ENCODE measurements at places on chromosomes 7 and 10.

- no peak for DNase-seq
These were observed 191.9 kb downstream of the RPS24 start for GRCh38 chr10:78225594-78225993.

- peak; percentile 96 for DNase-seq
These were observed 38.4 kb downstream of the PTPRE start for GRCh38 chr10:127945341-127945758.

- DNase-seq: no peak
These were observed 21.8 kb upstream of the KIF5B start for GRCh38 chr10:32077896-32078485.

- DNase-seq: no peak
These were observed 98.1 kb downstream of the C10orf105 start for GRCh38 chr10:71621231-71622153.

DNA sequence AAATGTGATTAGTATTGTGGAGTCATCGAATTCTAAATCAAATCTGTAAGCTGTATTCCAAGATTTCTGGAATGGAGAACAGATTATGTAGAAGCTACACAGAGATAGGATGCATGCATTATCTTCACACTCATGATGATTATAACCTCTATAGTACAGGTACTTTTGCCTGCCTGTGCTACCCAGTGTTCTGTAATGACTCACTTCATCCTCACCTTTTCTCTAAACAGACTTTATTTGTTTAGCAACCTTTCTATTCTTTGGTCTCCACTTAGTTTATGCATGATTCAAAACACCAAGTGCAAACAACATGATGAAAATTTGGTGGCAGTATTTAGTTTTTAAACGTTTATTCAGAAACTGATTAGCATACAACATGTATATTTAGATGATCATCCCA lies 68.4 kb upstream of the PRPS1L1 start:
- no peak for DNase-seq

GRCh38 chr10:57825015-57825414 lies 442.7 kb downstream of the IPMK start:
- no peak for DNase-seq

DNA sequence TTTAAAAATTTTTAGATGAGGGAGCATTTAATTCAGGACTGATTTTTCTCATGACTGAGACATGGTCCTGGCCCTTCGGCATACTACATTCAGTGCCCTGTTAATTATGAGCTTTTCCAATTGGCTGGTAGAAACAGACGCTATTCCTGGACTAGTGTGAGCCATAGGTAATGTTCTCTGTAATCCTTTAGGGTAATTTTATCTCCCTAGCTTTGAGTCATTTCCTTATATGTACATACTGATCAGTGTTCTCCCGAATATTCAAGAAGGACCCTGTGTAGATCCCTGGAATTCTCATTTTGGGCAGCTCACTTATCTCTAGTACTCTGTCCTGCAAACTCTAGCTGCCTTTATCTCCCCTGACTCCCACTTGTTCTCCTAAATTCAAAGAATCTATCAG lies 92.6 kb upstream of the NPY start:
- no peak for DNase-seq

DNA sequence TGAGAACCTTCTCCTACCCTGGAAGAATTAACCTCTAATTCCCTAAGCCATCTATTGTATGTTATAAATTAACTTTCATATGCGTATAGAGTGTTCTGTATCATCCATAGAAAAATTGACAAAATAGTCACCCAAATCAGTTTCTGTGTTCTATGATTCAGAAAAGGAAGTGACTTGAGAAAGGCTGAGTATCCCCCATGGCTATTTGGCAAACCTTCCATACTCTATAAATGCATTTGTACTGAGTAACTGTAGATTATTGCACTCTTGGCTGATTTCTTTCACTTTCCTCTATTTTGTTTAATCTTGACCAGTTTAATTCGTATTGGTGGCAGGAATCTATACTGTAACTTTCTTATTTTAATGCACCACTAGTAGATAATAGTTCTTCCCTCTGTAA lies 182.2 kb downstream of the HTR7 start:
- no peak for DNase-seq

GRCh38 chr10:60846173-60846572 lies 67.9 kb downstream of the CDK1 start:
- no peak for DNase-seq

DNA sequence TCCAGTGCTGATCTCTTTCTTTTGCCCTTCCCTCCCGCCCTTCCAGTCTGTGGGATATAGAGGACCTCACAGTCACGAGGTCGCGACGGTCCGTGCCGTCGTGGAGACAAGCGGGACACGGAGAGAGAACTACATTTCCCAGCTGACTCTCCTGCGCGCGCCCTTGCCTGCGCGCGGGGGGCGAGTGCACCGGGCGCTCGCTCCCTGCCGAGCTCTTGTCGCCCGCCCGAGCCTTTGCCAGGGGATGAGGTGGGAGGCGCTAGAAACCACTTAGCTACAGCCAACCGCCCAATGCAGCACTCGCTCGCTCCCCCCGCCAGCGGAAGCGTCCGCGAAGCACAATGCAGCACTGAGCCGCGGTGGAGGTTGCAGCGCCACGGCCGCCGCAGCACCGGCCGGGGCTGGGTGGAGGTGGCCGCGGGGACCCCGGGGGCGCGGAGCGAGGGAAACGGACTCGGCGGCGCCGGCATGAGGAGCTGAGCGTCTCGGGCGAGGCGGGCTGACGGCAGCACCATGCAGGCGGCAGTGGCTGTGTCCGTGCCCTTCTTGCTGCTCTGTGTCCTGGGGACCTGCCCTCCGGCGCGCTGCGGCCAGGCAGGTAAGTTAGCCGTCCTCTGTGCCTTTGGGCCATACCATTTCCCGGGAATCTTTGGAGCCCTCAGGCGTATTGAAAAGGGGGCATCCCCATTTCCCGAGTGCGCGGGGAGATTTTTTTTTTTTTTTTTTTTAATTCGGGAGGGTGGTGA lies at the start of gene ADAM22:
Gene ADAM22 (plus strand): TSS at position 299 of the 746 bp plus-strand sequence. CDS start 215 bp downstream, at position 514.
- peak; percentile 51 for DNase-seq

GRCh38 chr10:103310197-103310596 lies 33.3 kb downstream of the INA start:
- DNase-seq: no peak

GRCh38 chr10:34155812-34156211 lies 659.3 kb downstream of the PARD3 start:
- no peak for DNase-seq

Measured in pulmonary artery endothelial cell (primary cell).